Activated effector memory CD4-positive, alpha-beta T cell treated with Interleukin-2 at 50 U/mL for 16 hours (primary cell): ENCODE measurements at places on chromosomes 16 and 17.

DNA sequence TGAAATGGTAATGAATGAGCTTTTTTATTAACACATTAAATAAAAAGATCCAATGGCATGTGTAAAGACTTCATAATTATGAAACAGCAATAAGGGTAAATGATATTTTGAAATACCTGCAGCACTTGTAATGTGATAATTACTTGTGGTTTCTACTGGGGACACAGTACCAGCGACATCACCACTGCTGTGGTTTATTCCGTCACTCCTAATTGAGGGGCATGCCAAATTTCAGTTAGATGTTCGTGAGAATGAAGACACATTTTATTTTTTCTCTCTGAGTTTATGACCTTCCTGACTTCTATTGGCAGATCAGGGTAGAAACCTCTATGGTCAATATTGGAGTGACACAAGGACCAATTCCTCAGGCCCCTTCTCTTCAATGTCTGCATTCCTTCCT is 131.9 kb upstream of the XYLT1 start:
- DNase-seq = no peak

- no peak for DNase-seq
Observed at GRCh38 chr16:86344881-86345280, 165.4 kb upstream of the FOXF1 start.

DNA sequence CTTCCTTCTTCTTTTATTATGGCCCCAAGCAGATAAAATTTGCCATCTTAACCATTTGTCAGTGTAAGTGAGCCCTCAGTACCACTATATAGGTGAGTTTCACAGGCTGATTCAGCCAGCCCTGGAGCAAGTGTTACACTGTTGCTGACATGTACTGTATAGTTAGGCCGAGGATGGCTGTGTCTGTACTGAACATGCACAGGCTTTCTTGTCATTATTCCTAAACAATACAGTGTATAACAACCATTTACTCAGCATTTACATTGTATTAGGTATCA is 53.7 kb downstream of the AMFR start:
- DNase-seq = no peak

GRCh38 chr17:53336281-53336680 is 486.4 kb upstream of the KIF2B start:
- no peak for DNase-seq

- no peak for DNase-seq
Observed at GRCh38 chr16:29734786-29735185, 11.0 kb downstream of the C16orf54 start.

- peak; percentile 25 for DNase-seq
Observed at GRCh38 chr16:2026461-2027023, at the start of gene NHERF2. Gene NHERF2 (plus strand): TSS chr16:2026902. CDS start chr16:2027006, 104 bp downstream.

DNA sequence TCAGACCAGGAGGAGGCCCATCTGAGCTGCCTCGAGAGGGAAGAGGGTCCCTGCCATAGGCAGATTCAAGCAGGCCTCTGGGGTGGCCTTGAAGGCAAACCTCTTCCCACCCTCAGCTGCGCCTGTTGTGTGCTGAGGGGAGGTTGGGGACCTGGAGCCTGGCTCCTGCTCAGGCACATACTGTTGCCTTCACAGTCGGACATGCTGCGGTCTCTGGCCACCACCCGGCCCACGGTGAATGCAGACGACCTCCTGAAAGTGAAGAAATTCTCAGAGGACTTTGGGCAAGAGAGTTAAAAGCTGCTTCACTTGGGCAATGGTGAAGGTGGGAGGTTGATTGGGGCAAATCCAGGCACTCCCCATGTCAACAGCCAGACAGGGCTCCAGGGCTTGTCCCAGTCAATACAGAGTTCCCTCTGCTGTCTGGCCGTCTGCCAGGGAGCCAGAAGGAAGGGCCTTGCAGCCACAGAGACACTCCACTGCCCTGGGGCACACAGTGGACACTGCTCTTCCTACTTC is 6.3 kb downstream of the PDF start:
- no peak for DNase-seq

- DNase-seq = no peak
Observed at GRCh38 chr16:10752843-10753523, 9.3 kb downstream of the NUBP1 start.

GRCh38 chr16:49405530-49405929 is 31.9 kb downstream of the C16orf78 start:
- no peak for DNase-seq

DNA sequence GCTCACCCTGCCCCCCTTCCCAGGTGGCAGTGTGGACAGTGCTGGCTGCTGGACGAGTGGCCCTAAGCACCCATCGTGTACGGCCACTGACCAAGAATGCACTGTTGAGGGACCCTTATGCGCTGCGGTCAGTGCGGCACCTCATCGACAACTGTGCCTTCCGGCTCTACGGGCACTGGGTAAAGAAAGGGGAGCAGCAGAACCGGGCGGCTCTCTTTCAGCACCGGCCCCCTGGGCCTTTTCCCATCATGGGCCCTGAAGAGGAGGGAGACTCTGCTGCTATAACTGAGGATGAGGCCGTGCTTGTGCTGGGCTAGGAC is 5.1 kb downstream of the CFAP119 start:
- no peak for DNase-seq

DNA sequence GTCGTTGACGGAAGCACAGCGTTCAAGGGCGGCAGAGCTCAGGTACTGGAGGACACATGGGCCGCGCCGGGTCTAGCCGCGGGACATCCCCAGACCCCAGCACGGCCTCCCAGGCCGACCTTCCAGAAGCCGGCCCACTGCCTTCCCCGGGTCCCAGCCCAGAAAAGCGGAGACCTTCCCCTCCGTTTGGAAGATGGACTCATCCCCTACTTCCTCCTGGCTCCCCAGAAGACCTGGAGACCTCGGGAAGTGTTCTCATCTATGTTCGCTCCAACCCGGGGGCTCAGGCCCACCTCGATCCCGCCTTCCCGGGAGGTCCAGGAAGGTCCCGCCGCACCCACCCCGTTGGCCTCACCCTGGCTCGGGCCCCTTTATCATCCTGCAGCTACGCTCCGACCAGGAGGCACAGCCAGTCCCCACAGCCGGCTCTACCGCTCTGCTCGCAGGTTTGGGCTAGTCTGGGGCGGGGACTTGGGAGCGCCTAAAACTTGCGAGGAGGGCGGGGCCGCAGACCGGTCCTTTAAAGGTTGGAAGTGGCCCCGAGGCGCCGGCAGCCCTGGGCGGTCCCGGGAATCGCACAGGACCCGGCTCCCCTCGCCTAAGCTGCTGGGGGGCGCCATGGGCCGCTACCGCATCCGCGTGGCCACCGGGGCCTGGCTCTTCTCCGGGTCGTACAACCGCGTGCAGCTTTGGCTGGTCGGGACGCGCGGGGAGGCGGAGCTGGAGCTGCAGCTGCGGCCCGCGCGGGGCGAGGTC is at the start of gene ALOX12:
ALOX12 (plus strand) TSS at position 550 of the 756 bp plus-strand sequence; CDS start at position 619, 69 bp downstream.
- no peak for DNase-seq

DNA sequence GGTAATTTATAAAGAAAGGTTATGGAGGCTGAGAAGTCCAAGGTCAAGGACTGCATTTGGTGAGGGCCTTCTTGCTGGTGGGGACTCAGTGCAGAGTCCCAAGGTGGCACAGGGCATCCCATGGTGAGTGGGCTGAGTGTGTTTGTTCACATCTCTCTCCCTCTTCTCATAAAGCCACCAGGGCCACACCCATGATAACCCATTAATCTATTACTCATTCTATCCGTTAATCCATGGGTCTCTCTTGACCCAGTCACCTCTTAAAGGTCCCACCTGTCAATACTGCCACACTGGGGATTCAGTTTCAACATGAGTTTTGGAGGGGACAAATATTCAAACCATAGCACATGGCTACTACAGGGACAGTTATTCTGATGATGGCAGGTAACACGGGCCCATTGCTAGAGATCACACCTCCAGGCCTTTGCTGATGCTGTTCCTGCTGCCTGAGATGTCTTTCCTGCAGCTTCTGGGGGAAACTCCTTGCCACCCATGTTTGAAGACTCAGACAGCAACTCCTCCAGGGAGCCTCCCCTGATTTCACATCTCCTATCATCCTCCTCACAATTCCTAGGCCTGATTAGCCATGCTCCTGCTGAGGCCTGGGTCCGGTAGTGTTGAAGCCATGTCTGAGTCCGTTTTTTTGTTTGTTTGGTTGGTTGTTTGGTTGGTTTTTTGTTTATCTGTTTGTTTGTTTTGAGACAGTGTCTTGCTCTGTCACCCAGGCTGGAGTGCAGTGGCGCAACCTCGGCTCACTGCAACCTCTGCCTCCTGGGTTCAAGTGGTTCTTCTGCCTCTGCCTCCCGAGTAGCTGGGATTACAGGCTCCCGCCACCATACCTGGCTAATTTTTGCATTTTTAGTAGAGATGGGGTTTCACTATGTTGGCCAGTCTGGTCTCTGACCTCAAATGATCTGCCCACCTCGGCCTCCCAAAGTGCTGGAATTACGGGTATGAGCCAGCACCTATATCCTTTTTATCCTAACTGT is 16.1 kb downstream of the SOCS1 start:
- DNase-seq = no peak

- DNase-seq = no peak
Observed at GRCh38 chr17:2808367-2809335, 12.4 kb downstream of the RAP1GAP2 start.
